ENCODE measurements at places on chromosomes 3 and 15.

GRCh38 chr3:149494759-149495580 lies 20.5 kb downstream of the TM4SF4 start:
- no peak for DNase-seq

GRCh38 chr3:159821110-159821509 lies 167.5 kb upstream of the IL12A start:
- no peak for DNase-seq

DNA sequence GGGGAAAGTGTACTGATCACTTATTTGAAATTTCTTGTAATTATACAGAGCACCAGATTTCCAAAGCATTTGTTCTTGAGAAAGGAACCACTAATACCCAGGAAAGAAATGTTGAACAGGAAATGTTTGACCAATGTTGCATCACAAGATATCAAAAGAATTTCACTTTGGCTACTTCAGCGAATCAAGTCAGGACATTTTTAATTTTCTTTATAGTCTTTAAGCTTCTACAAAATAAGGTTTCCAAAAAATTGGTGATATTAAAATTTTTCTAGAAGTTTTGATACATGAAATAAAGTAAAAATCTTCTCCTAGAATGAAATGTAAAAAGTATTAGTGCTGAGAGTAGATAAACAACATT lies 421.9 kb downstream of the MECOM start:
- no peak for DNase-seq

- DNase-seq = no peak
Observed at GRCh38 chr3:8914491-8914890, 48.8 kb downstream of the RAD18 start.

All from NCI-H1930 (cell line).